NCI-H1417 treated with DMSO at 0.1 percent for 48 hours (cell line): ENCODE measurements at places on chromosomes 5 and 9.

DNA sequence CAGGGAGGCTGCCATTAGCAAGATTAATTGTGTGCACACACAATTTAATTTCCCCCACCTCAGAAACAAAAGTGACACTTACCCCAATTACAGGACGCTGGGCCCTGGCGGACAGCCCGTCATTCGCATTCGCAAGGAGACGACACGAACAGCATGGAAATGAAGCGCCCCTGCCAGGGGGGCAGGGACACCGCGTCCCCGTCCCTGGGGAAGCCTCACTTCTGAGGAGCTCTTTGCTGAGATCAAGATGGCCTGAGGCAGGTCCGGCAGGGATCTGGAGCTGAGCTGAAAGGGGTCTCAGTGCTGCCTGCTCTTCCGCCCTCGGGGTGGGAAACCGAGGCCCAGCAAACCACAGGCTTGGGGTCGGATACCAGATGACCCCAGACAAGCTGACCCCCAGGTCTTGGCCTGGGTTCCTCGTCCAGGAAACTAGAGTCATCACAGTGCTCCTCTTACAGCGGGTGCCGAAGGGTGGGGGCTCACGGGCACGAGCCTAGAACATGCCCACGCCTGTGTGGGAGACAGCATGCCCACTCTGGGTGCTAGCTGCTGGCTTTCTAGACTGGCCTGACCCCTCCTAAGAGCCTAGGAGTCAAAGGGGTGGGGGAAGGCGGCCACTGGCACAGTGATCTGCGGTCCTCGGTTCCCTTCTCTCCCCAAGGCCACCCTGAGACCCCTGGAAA is 103.2 kb downstream of the VAV2 start:
- no peak for DNase-seq

- DNase-seq: no peak
Observed at GRCh38 chr9:68492806-68493205, 47.9 kb downstream of the TMEM252 start.

GRCh38 chr5:39892708-39893107 is 467.9 kb upstream of the DAB2 start:
- DNase-seq: no peak

GRCh38 chr5:88388476-88389337 is 120.1 kb upstream of the TMEM161B start:
- no peak for DNase-seq

DNA sequence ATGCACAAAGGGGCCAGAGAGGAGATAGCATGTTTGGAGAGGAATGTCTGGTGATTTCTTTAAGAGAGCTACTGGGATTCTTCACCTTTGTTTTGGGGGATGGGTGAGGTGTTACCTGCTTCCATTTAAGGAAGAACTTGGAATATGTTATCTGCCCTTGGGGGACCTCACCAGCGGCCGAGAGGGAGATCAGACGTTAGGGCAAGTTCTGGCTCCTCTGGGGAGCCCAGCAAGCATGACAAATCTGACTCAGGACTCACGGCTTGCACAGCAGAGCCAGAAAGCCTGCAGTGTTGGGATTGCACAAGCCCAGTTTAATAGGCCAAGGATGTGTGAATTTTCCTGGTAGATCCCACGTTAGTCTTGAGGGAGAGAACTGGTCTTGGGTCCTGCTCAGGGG is 40.3 kb downstream of the SLC28A3 start:
- DNase-seq: no peak

DNA sequence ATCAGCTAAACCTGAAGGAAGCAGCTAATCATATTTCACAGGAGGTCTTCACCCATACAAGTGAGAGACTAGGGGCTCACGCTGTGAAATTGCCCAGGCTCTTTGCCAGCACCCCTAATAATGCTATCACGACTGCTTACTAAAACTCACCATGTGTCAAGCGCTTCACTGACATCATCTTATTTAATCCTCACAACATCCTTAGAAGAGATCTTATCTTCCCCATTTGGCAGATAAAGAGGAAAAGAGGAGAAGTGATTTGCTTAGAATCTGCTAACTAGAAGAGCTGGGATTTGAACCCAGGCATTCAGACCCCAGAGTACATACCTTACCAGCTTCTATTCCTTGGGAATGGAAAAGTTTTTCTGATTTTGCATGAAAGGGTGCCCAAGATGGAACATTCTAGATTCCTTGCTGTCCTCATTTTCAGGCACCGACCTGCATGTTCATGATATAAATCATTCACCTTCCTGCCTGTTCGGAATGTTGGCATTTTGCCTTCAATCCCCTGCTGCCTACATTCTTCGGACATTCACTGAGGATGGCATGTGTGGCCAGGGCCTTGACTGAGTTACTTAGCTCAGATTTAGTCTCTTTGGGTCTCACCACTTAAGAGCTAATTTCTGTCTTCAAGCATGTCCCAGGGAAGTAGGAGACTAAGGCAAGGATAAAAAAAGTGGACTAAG is 88.1 kb downstream of the SH3TC2 start:
- no peak for DNase-seq

DNA sequence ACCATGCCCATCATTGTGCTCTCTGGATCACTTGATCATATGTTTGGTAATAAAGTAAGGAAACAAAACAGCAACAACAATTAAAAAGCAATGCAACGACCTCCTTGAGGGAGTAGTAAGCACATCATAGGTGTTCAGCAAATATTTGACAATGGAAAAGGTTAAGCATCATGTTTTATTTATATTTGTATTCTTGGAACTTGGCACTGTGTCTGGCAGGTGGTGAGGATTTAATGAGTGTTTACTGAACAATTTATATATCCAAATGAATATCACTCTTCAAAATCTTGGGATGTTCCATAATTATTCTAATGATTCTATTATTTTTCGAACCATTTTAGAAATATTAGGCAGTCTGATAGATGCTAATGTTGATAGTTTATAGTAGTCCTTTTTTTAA is 6.2 kb downstream of the PIP5K1B start:
- DNase-seq: peak; percentile 29

- peak; percentile 3 for DNase-seq
Observed at GRCh38 chr5:168086104-168086610, 205.3 kb upstream of the WWC1 start.

- DNase-seq: peak; percentile 80
Observed at GRCh38 chr5:32489791-32490562, 45.4 kb upstream of the ZFR start.

DNA sequence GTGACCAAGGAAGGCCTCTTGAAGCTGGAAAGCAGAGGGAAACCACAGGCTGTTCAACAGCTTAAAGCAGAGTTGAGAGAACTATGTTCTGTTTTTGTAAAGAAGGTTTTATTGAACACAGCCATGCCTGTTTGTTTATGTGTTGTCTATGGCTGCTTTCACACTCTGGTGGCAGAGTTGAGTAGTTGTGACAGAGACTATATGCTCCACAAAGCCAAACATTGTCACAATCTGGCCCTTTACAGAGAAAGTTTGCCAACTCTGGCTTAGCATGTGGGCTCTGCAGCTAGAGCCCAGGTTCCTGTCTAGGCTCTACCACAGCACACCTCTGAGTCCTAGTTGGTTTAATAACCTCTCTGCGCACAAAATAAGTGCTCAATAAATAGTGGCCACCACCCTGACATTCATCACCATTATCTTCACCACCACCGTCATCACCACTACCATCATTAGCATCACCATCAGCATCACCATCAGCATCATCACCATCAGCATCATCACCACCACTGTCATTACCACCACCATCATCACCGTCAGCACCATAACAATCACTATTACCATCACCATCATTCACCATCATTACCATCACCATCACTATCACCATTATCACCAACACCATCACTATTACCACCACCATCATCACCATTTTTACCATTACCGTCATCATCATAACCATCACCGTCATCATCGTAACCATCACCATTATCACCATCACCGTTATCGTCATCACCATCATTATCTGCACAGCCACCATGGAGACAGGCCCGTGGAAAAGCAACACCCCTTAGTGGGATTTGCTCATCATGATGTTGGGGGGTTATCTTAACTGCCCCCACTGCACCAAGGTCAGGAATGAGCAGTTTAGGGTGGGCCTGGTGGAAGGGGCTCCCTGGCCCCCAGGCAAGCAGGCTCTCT is 18.3 kb downstream of the AKNA start:
- DNase-seq: no peak

GRCh38 chr5:53815471-53815870 is 255.0 kb downstream of the NDUFS4 start:
- no peak for DNase-seq

GRCh38 chr9:2414465-2414864 is 207.1 kb upstream of the VLDLR start:
- DNase-seq: no peak

DNA sequence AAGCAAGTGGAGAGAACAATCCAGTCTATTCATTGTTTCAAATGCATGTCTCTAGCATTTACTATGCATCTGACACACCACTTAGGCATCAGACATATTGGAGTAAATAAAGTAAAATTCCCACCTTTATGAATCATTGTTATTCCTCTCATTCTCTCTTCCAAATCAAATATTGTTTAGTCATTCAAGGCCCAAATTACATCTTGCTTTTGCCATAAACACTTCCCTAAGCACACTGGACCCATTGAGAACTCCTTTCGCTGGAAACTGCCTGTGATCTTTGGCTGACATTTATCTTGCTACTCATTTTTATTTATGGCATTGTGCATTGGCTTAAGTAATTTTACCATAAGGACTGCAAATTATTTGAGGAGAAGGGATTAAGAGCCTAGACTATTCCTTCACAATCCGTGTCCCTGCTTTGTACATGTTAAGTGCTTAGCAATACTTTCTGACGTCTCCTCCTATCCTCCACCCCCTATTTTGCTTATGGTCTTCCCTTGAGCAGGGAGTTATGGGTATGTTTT is 7.4 kb downstream of the C5orf46 start:
- no peak for DNase-seq
